Heart left ventricle (tissue), 16 donors: ENCODE measurements at places on chromosomes 12 and 14. TPM values are rescaled to one million over a fixed set of nuclear protein-coding genes. Genes with fewer than 3 reads are reported as not detected.

KRT80 gene
- total RNA-seq = 0.24 TPM

GRCh38 chr12:72074956-72075355 lies 136.3 kb downstream of the TPH2 start:
- no peak for DNase-seq

GRCh38 chr12:41333974-41334373 lies 145.9 kb downstream of the PDZRN4 start:
- DNase-seq = no peak

GRCh38 chr14:73591690-73592449 lies at the start of gene ACOT4:
TSS of gene ACOT4 (plus strand) at chr14:73591873. CDS start at chr14:73591960, 87 bp downstream.
- peak; percentile 28 for DNase-seq

- DNase-seq = no peak
Observed at GRCh38 chr12:9760120-9760519, 581 bp downstream of the CD69 start.

DNA sequence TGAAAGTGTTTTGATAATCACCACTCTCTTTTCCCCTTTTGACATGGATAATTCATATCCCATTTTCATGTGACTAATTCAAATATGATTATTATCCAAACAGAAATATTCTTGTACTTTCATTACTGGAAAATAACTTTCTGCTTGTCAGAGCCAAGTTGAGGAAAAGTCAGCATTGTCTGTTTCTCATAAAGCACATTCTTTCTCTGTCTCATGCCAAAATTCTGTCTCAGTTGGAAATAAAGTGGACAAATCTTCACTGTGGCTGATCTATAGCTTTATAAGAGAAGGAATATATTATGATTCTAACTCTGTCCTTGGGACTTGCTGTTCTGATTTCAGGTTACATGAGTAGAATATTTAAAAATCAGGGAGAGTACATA lies 22.7 kb upstream of the PRICKLE1 start:
- DNase-seq = no peak

HNF1A gene
- not detected for total RNA-seq

DNA sequence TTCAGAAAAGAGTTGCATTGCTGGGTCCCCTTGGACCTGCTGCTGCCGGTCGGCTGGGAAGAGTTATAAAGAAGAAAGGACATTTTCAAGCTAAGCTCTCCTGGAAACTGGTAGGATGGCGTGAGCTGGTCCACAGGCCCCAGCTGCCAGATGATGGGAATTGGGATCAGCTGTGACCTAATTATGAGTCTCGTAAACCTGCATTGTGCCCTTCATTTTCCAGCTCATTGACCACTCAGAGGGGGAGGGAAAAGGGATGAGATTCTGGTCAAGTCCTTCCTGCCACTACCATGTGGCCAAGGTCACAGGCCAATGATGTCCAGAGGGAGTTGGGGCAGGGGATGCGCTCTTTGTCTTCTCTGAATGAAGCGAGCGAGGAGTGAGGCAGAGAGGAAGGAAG lies 320.9 kb downstream of the NRXN3 start:
- DNase-seq = no peak

DNA sequence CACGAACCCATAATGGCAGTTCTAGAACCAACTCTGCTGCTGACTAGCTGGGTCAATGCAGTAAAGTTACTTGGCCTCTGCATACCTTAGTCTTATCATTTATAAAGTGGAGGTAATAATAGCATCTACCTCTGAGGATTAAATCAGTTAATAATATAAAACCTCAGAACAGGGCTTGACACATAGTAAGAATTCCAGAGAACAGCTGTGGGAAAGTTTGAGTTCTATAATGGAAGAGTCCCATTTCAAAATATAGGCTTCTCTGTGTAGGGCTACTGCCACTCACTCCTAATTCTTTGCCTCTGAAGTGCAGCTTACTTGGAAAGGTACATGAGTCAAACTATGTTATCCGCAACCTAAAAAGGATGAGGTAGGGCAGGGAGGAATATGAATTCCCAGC lies 269.2 kb upstream of the PRKD1 start:
- DNase-seq = no peak

A2M gene
- total RNA-seq = 834 TPM

DNA sequence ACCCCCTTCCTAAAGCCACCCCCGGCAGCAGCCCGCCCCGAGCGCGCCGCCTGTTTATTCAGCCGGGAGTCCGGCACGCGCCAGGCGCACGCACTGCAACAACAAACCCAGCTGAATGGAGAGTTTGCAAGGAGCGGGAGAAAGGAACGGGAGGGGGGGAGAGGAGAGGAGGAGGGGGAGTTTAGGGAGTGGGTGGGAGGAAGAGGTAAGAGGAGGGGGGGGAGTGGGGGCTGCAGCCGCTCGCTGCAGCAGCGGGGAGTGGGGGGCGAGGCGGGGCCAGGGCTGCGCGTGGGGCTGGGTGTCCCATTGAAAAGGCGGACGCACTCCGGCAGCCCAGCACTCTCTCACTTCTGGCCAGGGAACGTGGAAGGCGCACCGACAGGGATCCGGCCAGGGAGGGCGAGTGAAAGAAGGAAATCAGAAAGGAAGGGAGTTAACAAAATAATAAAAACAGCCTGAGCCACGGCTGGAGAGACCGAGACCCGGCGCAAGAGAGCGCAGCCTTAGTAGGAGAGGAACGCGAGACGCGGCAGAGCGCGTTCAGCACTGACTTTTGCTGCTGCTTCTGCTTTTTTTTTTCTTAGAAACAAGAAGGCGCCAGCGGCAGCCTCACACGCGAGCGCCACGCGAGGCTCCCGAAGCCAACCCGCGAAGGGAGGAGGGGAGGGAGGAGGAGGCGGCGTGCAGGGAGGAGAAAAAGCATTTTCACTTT lies at the start of gene ASCL1:
TSS of gene ASCL1 (plus strand) at position 336 of the 712 bp plus-strand sequence. CDS start 571 bp downstream, outside the sequence.
- DNase-seq = no peak

BCL2L14 gene
- not detected for total RNA-seq

DNA sequence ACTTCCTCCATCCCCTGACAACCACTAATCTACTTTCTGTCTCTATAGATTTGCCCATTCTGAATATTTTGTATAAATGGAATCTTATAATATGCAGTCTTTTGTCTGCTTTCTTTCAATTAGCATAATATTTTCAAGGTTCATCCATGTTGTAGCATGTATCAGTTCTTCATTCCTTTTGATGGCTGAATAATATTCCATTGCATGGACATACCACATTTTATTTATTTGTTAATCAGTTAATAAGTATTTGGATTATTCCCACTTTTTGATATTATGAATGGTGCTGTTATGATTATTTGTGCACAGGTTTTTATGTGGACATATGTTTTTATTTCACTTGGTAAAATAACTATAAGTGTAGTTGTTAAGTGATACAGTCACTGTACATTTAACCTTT lies 155.1 kb upstream of the WSCD2 start:
- DNase-seq = no peak

DNA sequence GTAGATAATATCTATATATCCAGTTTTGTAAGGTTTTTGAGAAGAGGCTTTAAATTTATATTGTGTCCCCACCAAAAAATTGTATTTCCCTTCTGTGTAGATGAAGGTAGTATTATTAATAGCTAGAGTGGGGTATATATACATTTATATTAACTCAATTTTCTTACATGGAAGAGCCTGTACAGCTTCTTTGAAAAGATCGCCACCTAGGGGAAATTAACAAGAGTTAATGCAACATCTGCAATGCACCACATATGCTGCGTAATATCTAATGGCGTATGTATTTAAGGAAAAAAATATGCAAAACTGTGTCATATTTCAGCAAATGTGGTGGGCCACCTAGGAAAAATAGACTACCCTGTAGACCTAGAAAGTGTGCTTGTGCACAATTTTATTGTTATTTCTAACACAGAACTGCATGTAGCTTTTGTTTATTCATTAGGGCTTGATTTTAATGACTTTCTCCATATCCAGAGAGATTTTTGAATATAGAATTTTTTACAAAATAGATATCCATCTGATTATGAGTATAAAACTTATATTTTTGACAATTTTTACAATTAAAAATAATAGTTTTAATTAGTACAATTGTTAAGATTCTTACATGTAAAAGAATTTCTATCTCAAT lies 14.0 kb downstream of the CCER1 start:
- no peak for DNase-seq

DNA sequence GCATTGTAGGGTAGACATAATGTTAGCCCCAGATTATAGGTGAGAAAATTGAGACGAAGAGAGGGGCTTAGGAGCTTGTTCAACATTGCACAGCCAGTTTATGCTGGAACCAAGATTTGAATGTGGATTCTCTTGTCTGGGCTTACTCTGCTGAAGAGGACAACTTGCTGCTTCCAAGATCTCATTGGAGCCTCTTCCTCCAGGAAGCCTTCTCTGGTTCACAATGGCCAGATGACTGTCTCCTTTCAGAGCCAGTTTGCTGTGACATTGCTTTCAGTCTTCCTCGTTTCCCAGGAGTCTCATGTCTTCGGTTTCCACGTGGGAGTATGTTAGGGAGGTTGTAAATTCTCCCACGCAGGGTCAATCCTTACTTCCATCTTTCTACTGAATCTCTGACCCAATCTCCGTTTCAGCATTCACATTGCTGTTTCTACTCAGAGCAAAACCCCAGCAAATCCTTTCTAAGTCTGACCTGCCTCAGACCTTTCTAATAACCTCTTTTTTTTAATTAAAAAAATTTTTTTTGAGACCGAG lies 62.2 kb upstream of the LHX5 start:
- no peak for DNase-seq

GPR68 gene
- total RNA-seq = 0.61 TPM

DNA sequence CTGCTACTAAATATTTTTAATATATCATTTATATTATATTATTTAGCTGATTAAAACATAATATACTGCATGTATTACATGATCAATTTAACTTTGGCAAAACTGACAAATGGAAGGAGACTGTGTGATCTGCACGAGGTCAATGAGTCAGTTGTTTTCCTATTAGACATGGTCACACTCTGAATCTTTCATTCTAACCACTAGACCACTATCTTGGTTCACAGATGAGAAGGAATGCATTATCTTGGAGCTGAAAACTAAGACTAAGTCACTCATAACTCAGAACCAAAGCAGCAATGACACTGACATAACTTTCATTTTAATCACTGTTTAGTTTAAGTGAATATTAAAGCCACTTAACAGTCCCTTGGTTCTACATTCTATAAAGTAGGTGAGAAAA lies 37.4 kb downstream of the GNPTAB start:
- DNase-seq = no peak

- DNase-seq = no peak
Observed at GRCh38 chr14:61140872-61141271, 140.3 kb downstream of the TMEM30B start.

PIWIL1 gene
- not detected for total RNA-seq

DNA sequence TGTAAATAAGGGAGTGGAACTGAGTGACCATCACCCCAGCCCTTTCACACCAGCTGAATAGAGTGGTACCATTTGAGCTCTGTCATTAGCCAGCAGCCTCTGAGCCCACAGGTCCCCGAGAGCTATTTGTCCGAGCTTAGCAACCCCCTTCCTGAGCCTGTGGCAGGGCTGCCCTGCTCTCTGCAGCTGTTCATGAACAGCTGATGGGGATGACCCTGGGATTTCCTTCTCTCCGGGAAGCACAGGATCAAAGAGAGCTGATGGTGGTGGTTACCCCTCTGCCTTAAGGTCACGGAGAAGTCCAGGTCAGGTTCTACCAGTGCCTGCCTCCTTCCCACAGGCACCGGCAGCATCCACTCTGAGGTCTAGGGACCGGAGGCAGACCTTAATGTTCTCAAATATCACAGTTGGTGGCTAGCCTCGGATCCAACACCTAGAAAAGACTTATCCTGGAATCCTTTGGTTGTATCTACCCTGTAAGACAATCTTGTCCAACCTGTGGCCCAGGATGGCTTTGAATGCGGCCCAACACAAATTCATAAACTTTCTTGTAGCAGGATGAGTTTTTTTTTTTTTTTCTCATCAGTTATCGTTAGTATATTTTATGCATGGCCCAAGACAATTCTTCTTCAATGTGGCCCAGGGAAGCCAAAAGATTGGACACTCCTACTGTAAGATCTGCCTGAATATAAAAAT lies 81.1 kb downstream of the ESRRB start:
- DNase-seq = no peak

GRCh38 chr12:25775968-25776367 lies 182.5 kb upstream of the RASSF8 start:
- DNase-seq = no peak

GRCh38 chr12:48932878-48933277 lies 7.6 kb upstream of the FKBP11 start:
- DNase-seq = no peak

NPAS3 gene
- 3.4 TPM for total RNA-seq

DNA sequence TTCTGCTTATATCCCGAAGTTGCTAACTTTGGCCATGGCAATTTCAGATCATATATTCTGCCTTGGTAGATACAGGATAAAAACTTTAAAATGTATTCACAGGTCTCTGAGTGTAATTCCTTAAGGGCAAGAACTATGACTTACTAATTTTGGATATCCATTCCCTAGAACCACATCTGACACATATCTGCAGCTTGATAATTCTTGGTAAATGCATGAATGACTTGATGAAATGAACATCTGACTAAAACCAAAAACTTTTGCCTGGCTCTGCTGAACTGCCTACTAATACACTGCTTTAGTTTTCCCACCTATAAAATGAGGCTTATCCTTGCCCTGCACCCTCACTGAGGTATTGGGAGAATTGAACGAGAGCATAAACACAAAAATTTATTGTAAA lies 32.2 kb downstream of the SLC25A21 start:
- DNase-seq = no peak

DNA sequence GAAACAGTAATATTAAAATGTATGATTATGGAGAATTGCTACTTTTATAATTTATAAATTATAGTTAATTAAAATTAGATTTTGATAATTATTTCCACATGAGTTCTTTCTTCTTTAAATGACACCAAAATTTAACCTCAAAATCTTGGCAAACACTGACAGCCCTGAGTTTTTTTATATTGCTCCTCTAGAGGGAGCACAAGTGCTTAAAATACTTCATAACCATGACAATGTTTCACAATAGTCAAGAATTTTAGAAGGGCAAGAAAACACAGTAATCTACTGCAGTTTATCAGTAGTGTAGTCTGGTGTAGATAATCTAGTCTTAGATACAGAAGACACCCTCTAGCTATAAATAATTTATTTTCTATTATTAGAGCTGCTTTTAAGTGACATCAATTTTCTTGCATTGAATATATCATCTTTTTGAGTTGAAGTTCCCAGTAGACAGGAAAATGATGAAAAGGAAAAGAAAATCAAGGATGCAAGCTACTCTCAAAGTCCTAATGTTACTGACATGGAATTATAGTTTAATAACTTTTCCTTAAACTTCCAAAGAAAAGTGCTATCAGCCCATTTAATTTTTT lies 14.3 kb upstream of the PTGER2 start:
- DNase-seq = no peak

- no peak for DNase-seq
Observed at GRCh38 chr14:50528000-50528399, 4.4 kb downstream of the MAP4K5 start.

CHD8 gene
- total RNA-seq = 31.4 TPM

DNA sequence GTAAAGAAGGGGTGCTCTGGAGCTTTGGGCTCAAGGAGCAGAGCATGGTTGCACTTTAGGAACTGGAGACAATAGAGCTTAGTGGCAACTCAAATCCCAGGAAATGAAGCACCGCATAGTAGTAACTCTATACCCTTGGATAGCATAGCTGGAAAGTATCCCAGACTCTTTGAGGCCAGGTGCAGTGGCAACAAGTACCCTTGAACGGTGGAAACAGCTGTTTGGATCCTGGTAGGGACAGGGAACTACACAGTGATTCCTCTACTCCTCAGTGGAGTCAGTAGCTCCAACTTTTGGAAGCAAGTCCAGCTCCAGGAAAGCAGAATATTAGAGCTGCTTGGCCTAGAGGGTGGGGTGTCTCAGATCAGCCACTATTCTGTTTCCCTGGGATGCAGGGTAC lies 129.0 kb upstream of the WSCD2 start:
- DNase-seq = no peak
